NB4 (cell line): ENCODE measurements at places on chromosomes 16 and 17.

- DNase-seq: no peak
These were observed 22.3 kb downstream of the TCF25 start for GRCh38 chr16:89895482-89896250.

DNA sequence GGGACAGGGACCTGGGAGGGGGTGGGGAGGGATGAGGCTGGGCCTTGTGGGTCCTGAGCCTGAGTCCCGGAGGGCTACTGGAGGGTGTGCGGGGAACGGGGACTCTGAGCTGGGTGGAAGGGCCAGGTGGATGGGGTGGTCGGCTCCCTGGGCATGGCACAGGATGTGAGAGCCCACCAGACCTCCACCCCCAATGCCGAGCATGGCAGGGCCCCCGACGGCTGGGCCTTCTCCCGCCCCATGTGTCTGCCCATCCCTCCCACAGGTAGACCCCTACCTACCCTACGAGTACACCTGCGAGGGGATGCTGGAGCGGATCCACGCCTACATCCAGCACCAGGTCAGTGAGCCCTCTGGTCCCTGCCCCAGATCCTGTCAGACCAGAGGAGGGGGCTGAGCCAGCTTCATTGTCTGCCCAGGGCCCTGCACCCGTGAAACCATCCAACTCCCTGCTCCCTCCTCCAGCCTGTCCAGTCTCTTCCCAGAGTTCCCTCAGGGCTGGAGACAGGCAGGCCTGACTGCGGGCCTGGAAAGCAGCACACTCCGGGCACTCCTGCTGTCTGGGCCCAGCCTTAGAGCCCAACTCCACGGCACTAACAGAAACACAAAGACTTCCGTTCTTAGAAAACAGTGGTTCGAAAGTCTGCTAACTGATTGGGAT, 78.0 kb downstream of the MGAT5B start:
- no peak for DNase-seq

GRCh38 chr17:61996916-61997605, 68.0 kb downstream of the MED13 start:
- DNase-seq: no peak

DNA sequence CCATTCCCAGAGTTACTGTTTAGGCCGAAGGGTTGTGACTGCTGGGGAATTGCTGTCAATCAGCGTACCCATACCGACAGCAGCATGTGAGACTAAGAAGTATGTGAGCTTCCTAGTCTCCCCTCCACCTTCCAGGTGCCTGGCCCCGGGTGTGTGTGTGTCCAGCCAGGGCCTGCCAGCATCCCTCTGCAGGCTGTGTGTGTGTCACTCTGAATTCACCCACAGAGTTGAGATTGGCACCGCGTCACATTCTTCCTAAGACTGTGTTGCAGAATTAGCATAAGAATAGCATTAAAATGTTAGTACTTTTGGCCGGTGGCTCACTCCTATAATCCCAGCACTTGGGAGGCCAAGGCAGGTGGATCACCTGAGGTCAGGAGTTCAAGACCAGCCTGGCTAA, 31.8 kb downstream of the PRMT7 start:
- DNase-seq: no peak

GRCh38 chr17:14340857-14341754, 40.2 kb downstream of the HS3ST3B1 start:
- DNase-seq: no peak

GRCh38 chr17:75472119-75472518, 15.7 kb downstream of the TMEM94 start:
- no peak for DNase-seq

- peak; percentile 40 for DNase-seq
These were observed 175.2 kb upstream of the SALL1 start for GRCh38 chr16:51326131-51326856.

DNA sequence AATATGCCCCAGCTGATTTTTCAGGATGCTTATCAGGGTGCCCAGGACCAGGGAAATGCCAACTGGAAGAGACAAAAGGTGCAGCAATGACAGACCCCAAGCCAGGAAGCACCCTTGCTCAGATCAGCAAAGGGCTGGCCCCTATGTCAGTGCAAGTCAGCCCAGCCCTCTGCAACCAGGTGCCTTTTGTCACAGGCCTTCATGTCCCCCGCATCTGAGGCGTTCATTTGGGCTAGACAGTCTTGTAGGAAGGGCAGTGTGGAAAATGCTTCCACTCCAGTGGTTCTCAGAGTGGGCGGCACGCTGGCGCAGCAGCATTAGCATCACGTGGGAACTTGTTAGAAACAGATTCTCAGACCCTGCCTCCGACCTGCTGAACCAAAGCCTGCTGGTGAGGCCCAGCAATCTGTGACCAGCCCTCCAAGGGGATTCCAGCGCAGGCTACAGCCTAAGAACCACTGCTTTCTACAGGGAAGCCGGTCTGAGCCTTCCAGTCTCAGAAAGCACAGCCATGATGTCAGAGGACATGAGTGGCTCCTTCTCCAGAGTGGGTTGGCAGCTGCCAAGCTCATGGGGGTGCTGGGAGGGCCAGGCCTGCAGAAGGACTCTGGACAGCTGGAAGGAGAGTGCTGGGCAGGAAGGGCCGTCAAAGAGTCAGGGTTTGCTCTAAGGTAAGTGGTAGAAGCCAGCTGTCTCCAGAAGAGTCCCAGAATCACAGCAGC, 13.1 kb downstream of the SLC47A2 start:
- no peak for DNase-seq

- peak; percentile 59 for DNase-seq
These were observed 109.6 kb upstream of the GOT2 start for GRCh38 chr16:58843675-58844074.

DNA sequence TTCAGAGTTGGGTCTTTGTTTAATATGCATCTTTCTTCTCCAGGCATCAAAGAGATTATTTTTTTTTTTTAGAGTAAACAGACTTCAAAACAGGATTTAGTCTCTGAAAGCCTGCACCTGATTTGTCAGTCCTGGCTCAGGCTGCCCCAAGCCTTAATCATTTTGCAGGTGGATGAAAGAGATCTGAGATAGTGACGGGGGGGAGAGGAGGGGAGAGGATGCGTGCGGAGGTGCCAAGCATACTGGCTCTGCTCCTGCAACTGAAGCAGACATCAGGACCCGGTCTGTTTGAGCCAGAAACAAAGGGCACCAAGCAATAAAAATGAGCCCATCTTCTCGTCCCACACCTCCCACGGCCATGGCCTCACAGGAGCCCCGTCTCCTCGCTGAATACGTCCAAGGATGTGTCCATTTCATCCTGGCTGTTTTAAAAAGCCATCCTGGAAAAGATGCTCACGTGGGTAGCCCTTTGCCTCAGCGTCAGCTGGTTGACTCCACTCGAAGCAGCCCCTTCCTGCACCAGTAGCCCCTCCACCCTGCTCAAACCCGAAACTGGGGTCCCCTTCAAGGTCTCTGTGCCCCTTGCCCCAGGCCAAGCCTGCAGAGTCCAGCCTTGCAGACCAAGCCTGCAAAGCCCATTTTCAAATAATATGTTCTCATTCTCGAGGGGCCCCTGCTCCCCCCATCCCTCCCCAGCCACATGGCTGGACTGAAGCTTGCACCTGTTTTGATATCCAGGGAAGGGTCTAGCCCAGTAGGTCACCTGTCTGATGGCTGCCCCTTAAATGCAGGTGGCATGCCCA, 84.8 kb upstream of the TNRC6C start:
- no peak for DNase-seq

- DNase-seq: no peak
These were observed 15.9 kb downstream of the TANC2 start for GRCh38 chr17:62981933-62982332.
